ENCODE measurements at places on chromosomes 7 and 10. TPM values are rescaled to one million over a fixed set of nuclear protein-coding genes. Genes with fewer than 3 reads are reported as not detected.

DNA sequence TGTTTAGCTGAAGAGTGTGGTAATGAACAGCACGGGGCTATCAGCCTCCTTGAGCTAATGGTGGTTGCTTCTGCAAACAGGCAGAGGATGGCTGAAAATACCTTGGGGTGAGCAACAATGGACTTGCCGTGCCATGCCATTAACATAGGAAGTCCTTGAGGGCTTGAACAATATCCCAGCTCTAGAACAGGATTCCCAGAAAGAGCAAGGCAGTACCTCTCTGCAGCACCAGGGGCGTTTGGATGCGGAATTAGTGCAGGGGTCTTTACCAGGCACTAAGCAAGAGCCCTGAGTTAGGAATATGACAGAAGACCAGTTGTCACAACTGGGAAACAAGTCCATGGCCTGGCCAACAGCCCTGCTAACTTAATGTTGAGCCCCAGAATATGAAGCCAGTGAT lies 143.2 kb upstream of the COBL start:
- no peaks in the 10 kb centered on the region for H3K4me1 ChIP-seq
- no peaks in the 10 kb centered on the region for H3K36me3 ChIP-seq
- H3K4me3 ChIP-seq: no peak overlapping the region
- no peak overlapping the region for H3K27ac ChIP-seq
- DNase-seq: no peak

DNA sequence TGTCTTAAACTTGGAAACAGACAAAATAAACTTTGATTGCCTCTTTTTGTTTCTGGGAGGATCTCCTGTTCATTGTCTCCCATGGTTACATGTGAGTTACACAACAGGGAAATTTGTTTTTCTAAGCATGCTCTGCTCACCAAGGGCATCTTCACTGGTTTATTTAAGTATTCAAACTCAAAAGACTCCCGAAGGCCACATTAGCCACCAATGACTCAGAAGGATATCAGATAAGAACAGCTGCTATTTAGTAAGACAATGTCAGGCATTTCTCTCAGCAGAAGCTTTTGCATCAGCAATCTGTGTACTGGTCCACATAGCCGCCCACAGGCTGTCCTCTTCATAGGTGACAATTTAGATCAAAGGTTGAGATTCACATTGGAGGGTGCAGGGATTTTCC lies 19.3 kb downstream of the OR6B1 start:
- no peak overlapping the region for H3K4me3 ChIP-seq
- no peaks in the 10 kb centered on the region for H3K36me3 ChIP-seq
- DNase-seq: peak; percentile 59
- H3K27me3 ChIP-seq: no peaks in the 10 kb centered on the region
- H3K4me1 ChIP-seq: peaks cover 18% of the 10 kb centered on the region

DNA sequence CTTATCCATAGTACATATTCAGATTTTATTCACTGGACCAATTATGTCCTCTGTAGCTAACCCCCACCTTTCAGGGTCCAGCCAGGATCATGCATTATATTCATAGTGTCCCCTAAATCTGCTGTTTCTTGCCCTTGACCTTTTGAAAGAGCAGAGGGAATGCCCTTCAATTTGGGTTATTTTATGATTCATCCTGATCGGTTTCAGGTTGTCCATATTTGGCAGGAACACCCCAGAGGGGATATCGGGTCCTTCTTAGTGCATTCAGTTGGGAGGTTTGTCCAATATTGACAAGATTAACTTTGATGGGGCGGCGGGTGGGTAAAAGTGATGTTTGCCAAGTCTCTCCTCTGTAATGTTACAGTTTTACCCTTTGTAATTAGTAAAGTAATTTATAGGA lies 60.9 kb downstream of the SHH start:
- peaks cover 15% of the 10 kb centered on the region for H3K36me3 ChIP-seq
- no peak for DNase-seq
- H3K4me3 ChIP-seq: no peak overlapping the region
- no peaks in the 10 kb centered on the region for H3K4me1 ChIP-seq

- H3K27ac ChIP-seq: no peak overlapping the region
- H3K4me3 ChIP-seq: no peak overlapping the region
- no peaks in the 10 kb centered on the region for H3K36me3 ChIP-seq
- no peak for DNase-seq
- 0 out of 2 replicates have a peak, but pooled peaks cover 7% of the 10 kb centered on the region for H3K4me1 ChIP-seq
- H3K27me3 ChIP-seq: no peaks in the 10 kb centered on the region
Measured at GRCh38 chr7:82715344-82715743, 271.8 kb upstream of the CACNA2D1 start.

DPYSL4 gene
- total RNA-seq: 1.3 TPM

- H3K4me1 ChIP-seq: no peaks in the 10 kb centered on the region
- no peak overlapping the region for H3K4me3 ChIP-seq
- no peak for DNase-seq
Measured at GRCh38 chr10:47237316-47238260, 62.4 kb upstream of the GDF10 start.

SGMS1 gene
- total RNA-seq: 85.5 TPM

GNG11 gene
- 29.0 TPM for total RNA-seq

GRCh38 chr7:5661942-5662341 lies 119.5 kb downstream of the RNF216 start:
- H3K4me3 ChIP-seq: no peak overlapping the region
- no peak overlapping the region for H3K27ac ChIP-seq
- peaks cover 39% of the 10 kb centered on the region for H3K36me3 ChIP-seq

DNA sequence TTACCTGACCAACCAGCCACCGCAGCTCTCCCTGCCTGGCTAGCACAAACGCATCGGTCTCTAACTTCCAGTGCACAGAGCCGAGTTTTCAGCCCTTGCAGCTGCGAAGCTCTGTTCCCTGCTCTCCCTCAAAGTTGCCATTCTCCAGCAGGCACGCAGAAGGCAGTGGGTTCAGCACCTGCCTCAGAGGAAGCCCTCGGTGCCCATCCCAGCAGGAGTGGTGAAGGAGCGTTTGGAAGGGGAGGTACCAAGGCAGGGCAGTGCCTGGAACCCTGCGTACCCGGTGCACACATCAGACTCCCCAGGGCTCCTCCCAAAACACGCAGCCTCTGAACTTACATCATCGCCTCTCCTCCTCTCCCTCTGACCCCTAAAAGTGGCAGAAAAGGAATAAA lies 1.7 kb upstream of the STK32C start:
- H3K27me3 ChIP-seq: peaks cover 28% of the 10 kb centered on the region
- no peak for DNase-seq
- H3K36me3 ChIP-seq: no peaks in the 10 kb centered on the region
- H3K27ac ChIP-seq: no peak overlapping the region

- DNase-seq: no peak
- no peak overlapping the region for H3K27ac ChIP-seq
- H3K36me3 ChIP-seq: no peaks in the 10 kb centered on the region
- no peak overlapping the region for H3K4me3 ChIP-seq
- H3K4me1 ChIP-seq: peaks cover 21% of the 10 kb centered on the region
Measured at GRCh38 chr10:6385665-6386064, 182.9 kb downstream of the PFKFB3 start.

DNA sequence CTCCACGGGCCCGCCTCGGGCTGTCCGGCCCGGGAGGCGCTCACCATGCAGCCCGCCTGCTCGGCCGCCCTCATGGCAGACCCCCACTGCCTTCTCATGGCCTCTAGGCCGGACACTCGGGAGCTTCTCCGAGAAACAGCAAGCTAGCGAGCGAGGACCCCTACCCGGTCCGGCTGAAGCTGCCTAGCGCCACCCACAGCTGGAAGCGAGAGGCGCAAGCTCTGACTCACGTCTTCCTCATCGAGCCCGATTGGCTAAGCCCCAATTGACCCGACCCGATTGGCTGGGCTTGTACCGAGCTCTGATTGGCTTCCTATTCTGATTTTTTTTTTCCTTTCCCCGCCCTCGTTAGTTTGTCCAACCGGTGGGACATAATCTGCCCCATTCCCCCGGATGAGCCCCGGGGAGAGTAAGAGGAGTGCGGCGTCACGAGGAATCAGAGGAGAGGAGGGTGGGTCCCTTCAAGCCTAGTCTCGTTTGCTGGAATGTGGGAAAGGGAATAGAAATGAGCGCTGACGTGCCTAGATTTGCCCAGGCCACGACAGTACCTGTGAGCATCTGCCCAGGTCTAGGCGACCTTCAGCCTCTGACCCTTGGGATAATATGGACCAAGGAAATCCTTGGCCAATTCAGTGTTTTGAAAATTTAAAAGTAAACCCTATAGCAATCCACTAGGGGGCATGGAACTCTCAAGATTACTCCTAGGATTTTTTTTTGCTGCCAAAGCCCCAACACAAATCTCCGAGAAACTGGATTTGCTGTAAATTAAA lies at the start of gene TYSND1:
Gene TYSND1, minus strand, starts transcription at position 212 of the 770 bp plus-strand sequence. Its CDS starts 114 bp downstream, at position 98.
- peaks cover 21% of the 10 kb centered on the region for H3K4me1 ChIP-seq
- DNase-seq: peak; percentile 96
- H3K4me3 ChIP-seq: peak within 1 kb of the TSS; percentile 57
- peak within 1 kb of the TSS; percentile 59 for H3K27ac ChIP-seq

EPHB4 gene
- 39.8 TPM for total RNA-seq

AKR1C1 gene
- total RNA-seq: 0.81 TPM

DNA sequence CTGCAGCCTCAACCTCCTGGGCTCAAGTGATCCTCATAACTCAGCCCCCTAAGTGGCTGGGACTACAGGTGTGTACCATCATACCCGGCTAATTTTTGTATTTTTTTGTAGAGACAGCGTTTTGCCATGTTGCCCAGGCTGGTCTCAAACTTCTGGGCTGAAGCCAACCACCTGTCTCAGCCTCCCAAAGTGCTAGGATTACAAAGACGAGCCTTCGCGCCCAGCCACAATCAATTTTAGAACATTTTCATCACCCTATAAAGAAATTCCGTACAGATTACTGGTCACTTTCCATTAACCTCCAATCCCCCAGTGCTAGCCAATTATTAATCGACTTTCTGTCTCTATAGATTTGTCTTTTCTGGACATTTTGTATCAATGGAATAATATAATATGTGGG lies 32.3 kb upstream of the PALS2 start:
- H3K27me3 ChIP-seq: no peaks in the 10 kb centered on the region
- no peak overlapping the region for H3K27ac ChIP-seq
- H3K36me3 ChIP-seq: no peaks in the 10 kb centered on the region
- no peak for DNase-seq

GRCh38 chr10:70974351-70974901 lies 86.1 kb upstream of the PCBD1 start:
- H3K4me1 ChIP-seq: no peaks in the 10 kb centered on the region
- no peaks in the 10 kb centered on the region for H3K36me3 ChIP-seq
- H3K27me3 ChIP-seq: no peaks in the 10 kb centered on the region
- H3K4me3 ChIP-seq: no peak overlapping the region

- H3K36me3 ChIP-seq: no peaks in the 10 kb centered on the region
- no peak for DNase-seq
- H3K27ac ChIP-seq: no peak overlapping the region
- H3K4me1 ChIP-seq: no peaks in the 10 kb centered on the region
- H3K27me3 ChIP-seq: peaks cover 4% of the 10 kb centered on the region
- no peak overlapping the region for H3K4me3 ChIP-seq
Measured at GRCh38 chr7:45189151-45189970, 31.8 kb downstream of the RAMP3 start.

GRCh38 chr7:148222721-148223120 lies 367.8 kb upstream of the C7orf33 start:
- no peaks in the 10 kb centered on the region for H3K4me1 ChIP-seq
- DNase-seq: no peak
- no peak overlapping the region for H3K27ac ChIP-seq
- no peaks in the 10 kb centered on the region for H3K36me3 ChIP-seq
- no peak overlapping the region for H3K4me3 ChIP-seq

GRCh38 chr10:20935301-20935700 lies 38.2 kb upstream of the NEBL start:
- H3K4me3 ChIP-seq: no peak overlapping the region
- no peak overlapping the region for H3K27ac ChIP-seq
- no peaks in the 10 kb centered on the region for H3K4me1 ChIP-seq
- H3K36me3 ChIP-seq: no peaks in the 10 kb centered on the region
- DNase-seq: no peak

GRCh38 chr7:85806321-85806720 lies 619.5 kb upstream of the SEMA3D start:
- H3K4me3 ChIP-seq: no peak overlapping the region
- no peak overlapping the region for H3K27ac ChIP-seq
- no peaks in the 10 kb centered on the region for H3K36me3 ChIP-seq
- no peaks in the 10 kb centered on the region for H3K27me3 ChIP-seq
- no peak for DNase-seq

DNA sequence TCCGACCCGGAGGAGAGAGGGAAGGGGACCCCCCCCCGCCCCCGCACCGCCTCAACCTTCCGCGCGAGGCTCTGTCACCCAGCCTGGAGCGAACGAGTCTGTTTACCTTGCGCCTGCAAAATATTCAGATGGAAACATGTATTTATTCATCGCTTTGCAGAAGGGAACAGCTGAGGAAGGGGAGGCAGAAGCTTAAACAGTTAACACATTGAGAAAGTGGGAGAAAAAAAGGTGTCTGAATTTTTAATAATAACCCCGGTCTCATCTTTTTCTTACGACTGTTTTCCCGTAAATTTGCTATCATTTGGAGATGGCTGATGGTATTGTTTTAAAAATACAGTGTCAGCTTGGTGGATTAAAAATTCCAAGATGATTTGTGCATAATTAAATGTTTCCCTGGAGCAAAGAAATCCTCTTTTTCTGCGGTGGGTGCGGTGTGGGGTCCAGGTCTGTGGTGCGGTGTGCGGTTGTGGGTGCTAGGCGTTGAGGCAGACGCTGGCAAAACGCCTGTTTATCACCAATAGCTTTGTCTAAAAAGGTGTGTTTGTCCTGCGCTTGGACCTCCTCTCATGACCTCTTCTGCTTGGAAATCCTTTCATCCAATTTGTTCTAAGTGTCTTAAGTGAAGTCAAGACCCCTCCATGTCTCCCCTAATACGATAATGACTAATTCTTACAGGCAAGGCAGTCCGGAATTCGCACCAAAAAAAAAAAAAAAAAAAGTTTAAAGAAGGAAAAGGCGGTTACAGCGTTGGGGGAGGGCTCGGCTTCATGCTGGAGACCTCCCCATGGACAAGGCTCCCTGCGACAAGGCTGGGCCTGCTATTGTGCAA lies 1.6 kb downstream of the UNCX start:
- no peak for DNase-seq
- no peak overlapping the region for H3K27ac ChIP-seq
- no peaks in the 10 kb centered on the region for H3K36me3 ChIP-seq
- H3K4me3 ChIP-seq: no peak overlapping the region

DNA sequence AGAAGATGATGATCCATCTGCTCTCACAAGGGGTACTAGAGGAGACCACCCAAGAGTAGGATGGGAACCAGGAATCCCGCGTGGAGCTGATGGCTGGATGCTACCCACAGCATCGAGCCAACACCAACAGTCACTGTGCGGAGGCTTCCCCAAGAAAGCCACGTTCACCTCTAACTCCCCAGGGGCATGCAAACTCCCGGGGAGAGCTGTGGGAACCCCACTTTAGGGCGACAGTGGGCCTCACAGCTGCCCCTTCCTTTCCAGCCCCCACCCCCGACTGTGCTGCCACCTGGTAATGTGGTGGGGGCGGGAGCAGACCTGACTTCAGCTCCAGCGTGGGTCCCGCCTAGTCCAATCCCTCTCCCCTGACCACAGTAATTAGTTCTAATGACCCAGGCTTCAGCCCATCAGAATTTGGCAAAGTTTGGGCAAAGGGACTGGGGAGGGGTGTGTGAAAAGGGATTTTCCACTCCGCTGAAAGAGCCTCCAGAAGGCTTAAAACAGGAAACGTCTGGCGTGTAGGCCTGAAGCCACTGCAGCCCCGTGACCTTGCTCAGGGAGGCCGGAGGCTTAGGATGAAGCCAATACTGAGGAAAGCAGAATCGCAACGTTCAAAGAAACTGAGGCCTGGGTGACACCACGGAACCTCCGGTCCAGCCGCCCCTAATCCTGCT lies 20.3 kb downstream of the ASB13 start:
- no peaks in the 10 kb centered on the region for H3K27me3 ChIP-seq
- DNase-seq: no peak
- no peak overlapping the region for H3K4me3 ChIP-seq
- no peak overlapping the region for H3K27ac ChIP-seq
